ENCODE measurements at places on chromosomes 3 and 15.

DNA sequence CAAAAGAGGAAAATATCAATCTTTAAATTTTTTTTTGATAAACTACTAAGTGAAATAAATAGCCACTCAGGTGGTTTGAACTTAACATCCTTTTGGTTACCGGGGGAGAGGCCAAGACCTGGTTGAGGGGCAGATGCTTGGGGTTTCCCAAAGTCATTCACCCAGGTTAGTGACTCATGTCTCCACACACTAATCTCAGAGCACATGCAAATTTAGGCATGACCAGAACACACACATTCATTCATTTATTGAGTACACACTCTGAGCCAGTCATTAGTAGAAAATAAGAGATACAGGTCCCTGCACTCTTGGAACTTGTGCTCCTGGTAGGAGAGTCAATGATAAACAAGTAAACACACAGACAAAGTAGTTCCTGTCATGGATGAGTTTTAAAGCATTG is 7.3 kb downstream of the ILDR1 start:
- DNase-seq = no peak

DNA sequence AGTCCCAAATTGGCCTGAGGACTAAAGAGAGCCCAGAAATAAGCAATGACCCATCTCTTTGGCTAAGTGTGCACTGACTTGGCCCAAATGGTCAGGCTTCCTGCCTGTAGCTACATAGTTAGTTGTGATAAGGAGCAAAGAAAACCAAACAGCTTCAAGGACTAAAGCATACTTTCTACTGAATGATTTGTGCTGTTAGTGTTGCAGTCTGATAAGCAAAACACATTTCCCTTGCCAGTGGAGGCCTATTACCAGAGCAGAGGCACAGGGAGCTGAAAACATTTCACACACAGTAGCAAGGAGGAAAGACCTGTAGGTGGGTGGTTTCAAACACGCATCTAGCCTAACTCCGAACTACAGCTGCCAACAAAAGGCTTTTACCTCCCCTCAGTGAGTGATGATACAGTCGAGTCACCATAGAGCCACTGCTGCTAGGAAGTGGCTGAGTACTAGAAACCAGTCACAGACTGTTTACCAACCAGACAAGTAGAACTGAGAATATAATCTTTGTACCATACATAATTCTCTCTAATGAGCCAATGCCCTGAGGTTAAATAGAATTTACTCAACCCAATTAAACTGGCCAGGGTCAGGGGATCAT is 222.3 kb upstream of the THBS1 start:
- no peak for DNase-seq

- no peak for DNase-seq
Observed at GRCh38 chr3:179432451-179432850, 18.8 kb downstream of the GNB4 start.

DNA sequence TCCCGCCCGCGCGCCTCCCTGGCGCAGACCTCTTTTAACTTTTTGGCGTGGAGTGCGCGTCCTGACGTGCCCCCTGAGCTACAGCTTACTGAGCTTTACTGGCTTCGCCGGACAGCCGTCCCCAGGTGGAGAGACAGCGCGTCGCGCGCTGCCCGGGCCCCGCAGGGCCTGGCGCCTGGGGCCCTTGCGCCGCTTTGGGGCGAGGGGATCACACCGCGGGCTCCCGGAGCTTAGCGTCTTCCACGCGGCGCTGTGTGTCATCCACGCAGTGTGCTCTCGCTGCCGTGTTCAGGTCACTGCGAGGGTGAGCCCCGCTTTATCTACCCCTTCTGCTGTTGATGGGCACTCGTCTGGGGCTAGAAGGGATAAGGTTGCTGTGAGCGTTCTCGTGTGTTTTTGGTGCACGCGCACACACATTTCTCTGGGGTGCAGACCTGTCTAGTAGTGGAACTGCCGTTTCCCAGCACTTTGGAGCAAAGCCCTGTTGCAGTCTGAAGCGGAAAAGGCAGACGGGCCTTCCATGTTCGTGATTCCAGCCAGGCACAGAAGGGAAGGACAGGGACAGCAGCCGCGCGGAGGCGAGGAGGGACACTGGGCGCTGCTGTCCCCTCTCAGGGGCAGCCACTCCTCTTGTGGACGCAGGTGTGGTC is 33.1 kb upstream of the ALDH1L1 start:
- peak; percentile 16 for DNase-seq

DNA sequence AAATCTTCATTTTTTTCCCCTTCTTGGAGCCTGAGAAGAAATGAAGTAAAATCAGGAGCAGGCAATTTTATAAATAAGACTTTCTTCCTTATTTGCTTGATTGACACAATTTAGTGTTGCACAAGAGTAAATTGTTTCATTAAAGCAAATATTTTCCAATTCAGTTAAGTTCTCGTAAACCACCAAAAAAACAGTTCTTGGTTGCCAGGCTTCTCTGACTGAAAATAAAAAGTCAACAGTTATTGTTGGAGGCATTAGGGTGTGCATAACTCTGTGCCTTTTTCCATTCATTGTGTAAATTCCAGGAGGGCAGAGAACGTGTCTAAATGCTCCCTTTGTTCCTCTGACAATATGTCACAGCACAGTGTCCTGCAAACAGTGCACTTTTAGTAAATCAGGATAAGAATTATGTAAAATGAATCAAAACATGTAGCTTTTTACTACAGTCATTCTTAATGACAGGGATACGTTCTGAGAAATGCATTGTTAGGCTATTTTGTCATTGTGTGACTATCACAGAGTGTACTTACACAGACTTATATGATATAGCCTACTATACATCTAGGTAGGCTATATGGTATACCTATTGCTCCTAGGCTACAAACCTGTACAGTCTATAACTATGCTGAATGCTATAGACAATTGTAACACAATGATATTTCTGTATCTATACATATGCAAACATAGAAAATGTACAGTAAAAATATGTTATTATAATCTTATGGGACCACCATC is at the start of gene CP:
Gene CP, minus strand, starts transcription at position 47 of the 735 bp plus-strand sequence. Its CDS starts 37 bp downstream, at position 10.
- DNase-seq = no peak

DNA sequence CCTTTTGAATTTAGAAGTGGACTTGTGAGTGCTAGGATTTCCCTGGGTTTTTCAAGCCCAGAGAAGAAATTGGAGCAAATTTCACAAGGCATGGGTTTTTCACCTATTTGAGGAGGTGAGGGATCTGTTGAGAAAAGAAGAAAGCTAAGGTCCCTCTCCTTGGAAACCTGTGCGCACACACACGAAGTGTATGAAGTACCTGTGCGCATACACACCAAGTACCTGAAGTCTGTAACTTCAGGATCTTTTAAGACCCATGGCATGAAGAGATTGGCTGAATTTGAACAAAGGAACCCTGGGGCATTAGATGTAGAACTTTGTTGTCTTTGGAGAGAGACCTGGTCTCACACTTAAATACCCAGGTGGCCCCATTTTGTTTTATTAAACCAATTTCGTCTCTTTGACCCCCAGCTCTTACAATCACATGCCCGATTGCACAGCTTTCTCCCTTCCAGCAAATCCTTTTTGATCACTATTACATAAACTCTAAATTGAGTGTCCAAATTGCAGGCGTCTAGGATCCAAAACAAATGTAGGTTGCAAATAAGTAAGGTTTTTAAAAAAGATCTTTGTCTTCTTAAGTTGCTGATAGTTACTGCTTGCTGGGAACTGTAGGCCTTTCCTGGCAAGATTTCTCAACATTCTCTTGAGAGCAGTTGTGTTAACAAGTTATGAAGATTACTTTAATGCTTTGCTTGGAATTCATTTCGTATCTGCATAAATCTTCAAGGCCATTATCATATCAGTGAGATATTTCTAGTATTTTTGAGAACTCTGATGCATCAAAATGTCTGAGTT is 64.3 kb downstream of the CMTM8 start:
- no peak for DNase-seq

- DNase-seq = no peak
Observed at GRCh38 chr3:12352253-12352652, 63.4 kb downstream of the PPARG start.

- DNase-seq = peak; percentile 13
Observed at GRCh38 chr3:96814651-96815567, 515 bp downstream of the EPHA6 start.

GRCh38 chr3:25527336-25527735 is 99.3 kb downstream of the RARB start:
- no peak for DNase-seq

DNA sequence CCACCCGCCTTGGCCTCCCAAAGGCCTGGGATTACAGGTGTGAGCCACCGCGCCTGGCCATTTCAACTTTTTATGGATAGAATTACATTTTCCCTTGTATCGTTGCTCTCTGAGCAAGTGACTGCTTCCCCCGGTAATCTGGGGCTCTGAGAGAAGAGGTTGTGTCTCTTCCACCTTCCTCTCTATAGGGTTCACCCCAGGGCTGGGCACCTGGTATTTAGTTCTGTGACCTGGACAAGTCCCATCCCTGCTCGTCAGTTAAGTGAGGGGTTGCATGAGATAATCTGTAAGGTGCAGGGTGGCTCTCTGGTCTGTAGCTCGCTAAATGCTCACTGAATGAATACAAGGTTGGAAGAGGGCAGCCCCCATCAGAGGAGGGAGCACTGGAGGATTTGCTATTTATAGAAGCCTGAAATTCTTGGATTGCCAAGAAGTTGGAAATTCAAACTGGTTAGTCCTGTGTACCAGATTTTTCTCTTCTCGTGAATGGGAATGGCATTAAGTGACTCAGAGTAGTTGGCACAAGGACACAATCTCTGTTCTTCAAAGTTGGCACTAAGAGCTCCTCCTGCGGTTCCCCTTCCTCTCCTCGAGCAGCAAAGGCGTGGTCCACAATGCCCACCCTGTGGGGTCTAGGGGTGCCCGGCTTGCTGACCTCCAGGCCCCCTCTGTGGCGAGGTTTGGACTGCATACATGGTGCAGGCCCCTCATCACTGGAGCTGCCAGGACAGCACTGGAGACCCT is 68.1 kb upstream of the DLG1 start:
- DNase-seq = no peak

- DNase-seq = no peak
Observed at GRCh38 chr15:36897834-36898233, 202.5 kb downstream of the MEIS2 start.

GRCh38 chr3:132710311-132710710 is 11.9 kb downstream of the NPHP3 start:
- DNase-seq = no peak

GRCh38 chr15:35912196-35912595 is 366.2 kb upstream of the DPH6 start:
- peak; percentile 25 for DNase-seq

GRCh38 chr3:122825460-122825859 is 30.6 kb downstream of the SLC49A4 start:
- DNase-seq = no peak

- DNase-seq = peak; percentile 58
Observed at GRCh38 chr3:72375237-72376076, 472.8 kb downstream of the SHQ1 start.

GRCh38 chr15:77185242-77185785 is 114.4 kb upstream of the TSPAN3 start:
- no peak for DNase-seq

- no peak for DNase-seq
Observed at GRCh38 chr15:101053261-101053660, 134.1 kb downstream of the LRRK1 start.

- DNase-seq = peak; percentile 52
Observed at GRCh38 chr3:128497305-128498126, 4.5 kb upstream of the GATA2 start.

GRCh38 chr3:134707908-134708597 is 57.2 kb upstream of the KY start:
- DNase-seq = no peak

DNA sequence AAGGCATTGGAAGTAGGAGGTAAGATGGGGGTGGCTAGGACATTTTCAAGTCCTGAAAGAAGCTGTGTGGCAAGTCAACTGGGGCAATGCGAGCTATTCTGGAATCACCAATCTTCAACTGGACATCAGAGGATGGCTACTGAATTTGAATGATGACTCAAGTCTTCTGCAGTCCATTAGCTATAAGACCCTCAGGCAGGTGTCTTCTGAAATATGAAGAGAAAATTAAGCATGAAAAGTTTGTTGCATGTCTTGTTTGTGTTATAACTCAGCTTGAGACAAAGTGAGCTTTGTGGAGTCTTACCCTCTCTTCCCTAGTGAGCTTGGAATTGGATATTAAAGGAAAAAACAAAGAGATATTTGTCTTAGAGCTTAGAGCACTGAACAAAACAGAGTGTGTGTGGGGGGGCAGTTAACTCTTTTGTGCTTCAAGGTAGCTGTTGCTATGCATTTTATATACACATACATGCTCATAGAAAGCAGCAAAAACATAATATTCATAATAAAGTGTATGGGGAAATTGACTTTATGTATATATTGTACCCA is 979.1 kb downstream of the MCTP2 start:
- DNase-seq = no peak

DNA sequence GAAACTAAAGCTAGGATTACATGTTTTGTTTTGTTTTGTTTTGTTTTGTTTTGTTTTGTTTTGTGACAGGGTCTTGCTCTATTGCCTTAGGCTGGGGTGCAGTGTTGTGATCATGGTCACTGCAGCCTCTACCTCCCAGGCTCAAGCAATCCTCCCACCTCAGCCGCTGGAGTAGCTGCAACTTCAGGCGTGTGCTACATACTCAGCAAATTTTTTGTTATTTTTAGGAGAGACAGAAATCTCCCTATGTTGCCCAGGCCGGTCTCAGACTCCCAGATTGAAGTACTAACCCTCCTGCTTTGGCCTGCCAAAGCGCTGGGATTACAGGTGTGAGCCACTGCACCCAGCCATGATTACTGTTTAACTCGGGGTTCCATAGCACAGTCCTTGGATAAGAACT is 50.7 kb downstream of the LRCH3 start:
- DNase-seq = no peak

DNA sequence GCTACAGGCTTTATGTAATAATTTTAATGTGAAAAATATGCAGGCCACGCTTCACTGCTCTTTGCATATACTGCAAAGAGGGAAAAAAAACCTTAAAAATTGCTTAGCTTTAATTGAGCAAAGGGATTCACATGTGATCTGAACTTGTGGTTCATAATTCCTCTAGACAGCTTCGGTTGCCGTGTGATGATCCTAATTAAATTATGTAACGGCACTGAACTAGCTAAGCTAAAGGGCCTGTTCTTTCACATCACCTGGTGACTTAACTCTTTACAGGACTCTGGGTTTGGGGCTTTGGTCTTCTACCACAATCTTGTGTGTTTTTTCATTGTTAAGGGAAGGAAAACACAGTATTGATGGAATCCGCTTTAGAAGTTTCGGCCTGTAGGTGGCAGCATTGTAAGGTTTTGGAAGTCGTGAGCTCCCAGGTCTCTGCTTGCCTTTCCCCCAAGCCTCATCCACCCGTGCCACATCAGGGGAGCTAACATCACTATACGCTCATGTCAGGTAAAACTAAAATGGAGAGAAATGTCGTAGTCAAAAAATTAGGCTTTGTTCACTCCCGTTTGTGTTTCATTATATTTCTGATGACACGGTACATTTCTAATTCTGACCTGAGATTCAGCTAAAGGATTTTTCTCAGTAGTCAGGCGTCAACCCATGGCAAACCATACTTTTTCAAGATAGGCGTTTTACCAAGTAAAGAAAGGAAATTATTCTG is 205.6 kb upstream of the DPH6 start:
- peak; percentile 90 for DNase-seq

- no peak for DNase-seq
Observed at GRCh38 chr15:29133791-29134190, 135.8 kb downstream of the NSMCE3 start.

GRCh38 chr3:51712511-51712931 is 5.7 kb downstream of the GRM2 start:
- DNase-seq = no peak

GRCh38 chr3:12990781-12991480 is 82.3 kb downstream of the IQSEC1 start:
- no peak for DNase-seq

Data from putamen (tissue), 1 donor.